GM12878 (cell line): ENCODE measurements at places on chromosomes 3 and 15.

- DNase-seq: no peak
These were observed 1.5 kb downstream of the CORO2B start for GRCh38 chr15:68580026-68580882.

DNA sequence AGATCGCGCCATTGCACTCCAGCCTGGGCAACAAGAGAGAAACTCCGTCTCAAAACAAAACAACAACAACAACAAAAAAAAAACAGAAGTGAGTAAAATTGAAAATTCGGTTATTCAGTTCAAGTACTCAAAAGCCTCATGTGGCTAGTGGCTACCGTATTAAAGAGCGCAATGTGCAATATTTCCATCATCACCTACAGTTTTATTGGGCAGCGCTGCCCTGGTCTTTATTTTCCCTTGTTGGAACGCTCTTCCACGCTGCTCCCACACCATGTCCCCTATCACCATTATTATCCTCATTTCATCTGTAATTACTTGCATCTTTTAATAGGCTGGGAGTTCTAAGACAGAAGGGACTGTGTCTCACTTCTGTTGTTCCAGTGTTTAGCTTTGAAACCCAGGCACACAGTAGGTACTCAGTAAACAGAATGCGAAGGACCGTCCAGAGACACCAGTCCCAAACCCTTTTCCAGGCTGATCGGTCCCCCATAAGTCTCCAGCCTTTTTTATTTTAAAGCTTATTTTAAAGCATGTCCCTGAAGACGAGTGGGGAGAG is 423 bp upstream of the HACD3 start:
- no peak for DNase-seq

DNA sequence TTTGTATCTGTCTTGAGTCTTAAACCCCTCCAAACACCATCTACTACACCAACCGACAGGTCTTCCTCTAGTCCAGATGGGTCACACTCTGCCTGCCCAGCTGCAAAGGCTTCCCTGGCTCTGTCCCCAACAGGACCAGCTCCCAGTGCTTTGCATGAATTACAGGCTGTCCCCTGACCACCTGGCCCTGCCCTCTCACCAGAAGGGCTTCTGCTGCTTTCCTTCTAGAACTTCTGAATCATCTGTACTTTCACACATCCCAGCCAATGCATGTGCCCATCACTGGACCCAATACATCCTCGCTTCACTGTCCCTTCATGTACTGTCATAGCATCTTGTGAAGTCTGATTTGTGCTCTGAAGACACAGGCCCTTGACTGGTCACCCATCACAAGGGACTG is 53.6 kb downstream of the HOMER2 start:
- no peak for DNase-seq

- DNase-seq: no peak
These were observed 60.9 kb upstream of the NPHP3 start for GRCh38 chr3:132783152-132783551.

DNA sequence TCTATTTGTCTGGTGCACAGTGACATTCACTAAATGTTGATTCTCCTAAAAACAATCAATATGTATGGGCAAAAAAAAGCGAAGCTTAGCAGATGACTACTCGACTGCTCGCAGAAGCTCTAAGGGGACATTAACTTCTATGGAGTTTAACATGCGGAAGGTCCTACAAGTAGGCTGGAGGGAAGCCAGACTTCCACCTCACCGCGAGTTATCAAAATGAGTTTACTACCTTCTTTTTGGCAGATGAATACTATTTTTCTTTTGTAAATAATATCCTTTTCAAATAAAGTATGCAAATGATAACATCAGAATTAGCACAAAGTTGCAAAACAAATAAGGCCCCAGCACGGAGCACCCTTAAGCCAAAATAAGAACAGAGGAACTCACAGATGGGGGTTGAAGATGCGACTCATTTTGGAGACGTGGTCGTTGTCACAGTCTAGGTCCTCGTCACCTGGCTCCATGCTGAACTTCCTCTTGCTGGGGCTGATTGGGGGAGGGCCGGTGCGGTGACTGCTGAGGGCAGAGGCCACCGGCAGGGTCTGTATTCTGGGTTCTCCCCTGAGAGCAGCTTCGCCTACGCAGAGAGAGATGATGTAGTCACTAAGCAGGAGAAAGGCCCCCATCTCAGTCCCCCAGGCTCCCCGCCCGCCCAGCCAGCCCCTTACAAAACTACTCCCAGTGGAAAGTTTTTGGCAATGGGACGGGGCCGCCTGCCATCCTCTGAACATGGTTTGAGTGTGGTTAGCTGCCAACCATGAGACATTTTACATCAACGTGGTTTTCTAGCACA is 42.1 kb downstream of the VGLL4 start:
- DNase-seq: peak; percentile 47

DNA sequence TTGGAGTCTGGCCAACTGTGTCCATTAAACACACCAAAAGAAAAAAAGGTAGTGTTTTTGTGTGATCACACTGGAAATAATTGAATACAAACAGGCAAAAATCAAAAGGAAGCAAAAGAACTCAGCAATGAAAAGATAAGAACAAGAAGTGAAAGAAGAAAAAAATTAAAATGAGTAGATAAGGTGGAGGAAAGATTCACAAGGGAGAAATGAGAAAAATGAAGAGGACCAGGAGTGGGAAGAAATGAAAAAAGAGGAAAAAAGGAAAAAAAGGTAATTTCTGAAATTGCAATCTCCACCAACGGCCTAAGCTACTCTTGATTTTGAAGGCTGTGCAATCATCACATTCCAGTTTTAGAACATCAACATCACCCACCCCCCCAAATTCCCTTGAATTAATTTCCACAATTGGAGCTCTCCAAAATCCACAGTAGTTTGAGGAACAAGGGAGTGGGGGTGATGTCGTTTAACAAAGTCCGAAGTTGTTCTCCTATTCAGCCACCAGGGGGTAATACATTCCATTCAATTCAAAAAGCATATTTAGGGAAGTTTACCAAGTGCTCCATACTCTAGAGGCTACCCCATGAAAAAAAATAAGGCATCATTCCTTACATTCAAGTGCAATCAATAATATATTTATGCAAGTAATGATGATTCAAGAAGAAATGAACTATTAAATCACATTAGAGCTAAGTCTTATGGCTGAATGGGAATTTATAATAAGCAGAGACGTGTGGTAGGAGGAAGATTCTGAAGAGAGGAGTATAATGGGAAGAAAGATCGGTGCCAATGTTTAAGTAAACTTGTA is 37.4 kb downstream of the ZNF860 start:
- no peak for DNase-seq

DNA sequence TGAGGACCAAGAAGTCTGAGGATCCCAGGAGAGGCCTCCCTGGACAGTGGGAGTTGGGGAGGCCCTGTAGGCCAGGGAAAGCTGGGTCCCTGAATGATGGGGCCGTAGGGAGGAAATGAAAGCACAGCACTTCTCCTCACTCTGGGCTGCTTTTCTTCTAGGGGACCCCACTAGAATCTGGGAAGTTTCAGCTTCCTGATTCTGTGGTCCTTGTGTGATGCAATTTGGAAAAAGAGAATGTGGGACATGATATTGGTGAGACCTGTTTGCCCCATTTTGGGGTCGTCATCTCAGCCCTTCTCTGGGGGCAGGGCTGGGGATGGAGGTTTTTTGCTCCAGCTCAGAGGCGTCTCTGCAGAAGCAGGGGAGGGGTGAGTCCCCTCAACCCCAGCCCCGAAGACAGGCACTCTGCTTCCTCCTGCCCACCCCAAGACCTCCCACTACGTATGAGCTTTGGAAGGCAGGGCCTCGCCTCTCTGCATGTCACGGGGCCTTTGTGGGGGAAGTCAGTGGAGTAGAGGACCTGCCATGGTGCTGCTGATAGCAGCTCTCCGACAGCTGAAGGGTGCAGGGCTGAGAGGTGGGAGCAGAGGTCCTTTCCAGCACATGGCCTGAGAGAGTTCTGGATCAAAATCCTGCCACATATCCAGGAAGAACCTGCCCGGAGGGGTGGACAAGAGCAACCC is 1.5 kb upstream of the SNX22 start:
- DNase-seq: no peak

DNA sequence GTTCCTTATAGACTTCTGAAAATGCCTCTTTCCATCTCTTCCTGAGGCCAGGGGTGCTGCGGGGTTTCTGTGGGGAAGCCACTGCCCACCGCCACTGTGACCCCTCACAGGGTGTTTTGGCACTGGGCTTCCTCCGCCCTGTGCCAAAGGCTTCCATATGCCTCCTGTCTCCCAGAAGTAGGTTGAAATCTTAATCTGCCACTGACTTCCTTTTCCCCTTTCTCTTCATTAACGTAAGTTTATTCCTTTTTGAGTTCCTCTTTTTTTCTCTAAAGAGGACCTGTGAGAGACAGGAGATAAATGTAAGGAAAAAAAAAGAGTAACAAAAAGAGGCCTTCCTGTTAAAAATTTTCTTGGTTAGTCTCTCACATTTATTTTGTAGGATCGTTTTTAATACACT is 220.5 kb downstream of the CTNNB1 start:
- DNase-seq: no peak
